Stimulated activated CD8-positive, alpha-beta memory T cell treated with anti-CD3 and anti-CD28 coated beads, Interleukin-7, amount 100 ng/mL, for 4 hours (primary cell): ENCODE measurements at places on chromosomes 7 and 10.

DNA sequence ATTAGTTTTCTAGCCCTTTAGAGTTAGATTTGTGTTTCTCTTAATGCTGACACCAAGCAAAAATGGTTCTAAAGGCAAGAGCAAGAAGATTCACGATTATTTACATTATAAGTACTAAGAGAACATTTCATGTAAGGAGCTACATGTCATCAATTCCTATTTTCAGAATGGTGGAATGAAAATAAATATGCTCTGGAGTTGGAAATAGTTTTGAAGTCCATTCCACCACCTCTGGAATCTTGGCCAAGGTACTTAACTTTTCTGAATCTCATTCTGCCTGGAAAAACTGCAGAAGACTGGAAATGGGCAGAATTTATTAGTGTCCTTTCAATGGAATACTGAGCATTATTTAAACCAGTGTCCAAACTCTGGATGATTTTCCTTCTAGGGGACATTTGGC, 125.1 kb upstream of the RAB11FIP2 start:
- no peak for DNase-seq

- DNase-seq, result no peak
Observed at GRCh38 chr7:11858622-11859302, 26.8 kb upstream of the THSD7A start.

DNA sequence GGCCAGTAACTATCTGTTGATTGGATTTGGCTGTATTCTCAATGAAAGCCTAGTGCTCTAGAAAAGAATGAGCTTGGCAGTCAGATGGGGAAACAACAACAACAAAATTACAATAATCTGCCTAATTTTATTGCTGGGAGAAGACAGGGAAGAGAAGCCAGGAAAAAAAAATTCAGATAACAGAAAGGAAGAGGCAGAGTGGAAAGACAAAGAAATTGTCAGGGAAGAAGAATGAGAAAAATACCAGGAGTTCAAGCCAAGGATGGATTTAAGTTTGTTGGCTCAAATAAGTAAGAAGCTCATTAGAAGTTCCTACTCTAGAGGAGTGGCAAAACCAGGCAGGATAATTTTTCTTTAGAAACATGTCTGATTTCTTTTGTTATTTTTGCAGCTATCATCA, 45.9 kb upstream of the PRKG1 start:
- DNase-seq, result no peak

GRCh38 chr10:61589547-61590243, 73.0 kb upstream of the CABCOCO1 start:
- DNase-seq, result no peak

GRCh38 chr7:28627896-28628295, 215.6 kb downstream of the CREB5 start:
- no peak for DNase-seq

GRCh38 chr10:84829131-84829530, 500.7 kb downstream of the CCSER2 start:
- DNase-seq, result no peak

DNA sequence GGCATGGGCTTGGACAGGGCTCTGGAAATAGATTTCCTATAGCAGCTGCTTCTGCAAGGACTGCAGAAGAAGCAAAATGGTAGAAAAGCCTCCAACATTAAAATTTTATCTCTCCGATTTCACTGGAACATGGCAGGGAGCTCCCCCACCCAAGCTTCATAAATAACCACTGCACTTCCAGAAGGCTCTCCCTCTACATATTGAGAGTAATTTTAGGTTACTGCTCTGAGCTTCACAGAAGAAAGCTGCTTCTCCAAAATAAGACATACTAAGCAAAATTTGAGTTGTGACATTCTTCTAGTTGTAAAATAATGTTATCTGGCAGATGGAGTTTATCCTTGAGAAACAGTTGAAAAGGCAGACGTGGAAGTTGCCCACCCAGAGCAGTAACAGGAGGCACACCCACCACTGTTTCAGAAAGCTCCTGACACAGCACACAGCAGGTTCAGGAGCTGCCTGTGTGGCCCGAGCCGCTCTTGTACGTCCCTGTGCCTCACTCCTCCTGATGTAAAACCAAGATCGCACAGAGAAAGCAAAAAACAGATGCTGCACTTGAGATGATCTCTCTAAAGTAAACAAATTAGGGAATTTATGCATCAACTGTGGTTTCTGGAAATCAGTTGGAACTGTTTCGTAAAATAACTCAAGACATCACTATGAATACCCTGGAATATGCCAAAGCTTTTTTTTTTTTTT, 621.0 kb downstream of the PARD3 start:
- no peak for DNase-seq

GRCh38 chr10:3195286-3195685, 22.7 kb upstream of the PITRM1 start:
- no peak for DNase-seq

DNA sequence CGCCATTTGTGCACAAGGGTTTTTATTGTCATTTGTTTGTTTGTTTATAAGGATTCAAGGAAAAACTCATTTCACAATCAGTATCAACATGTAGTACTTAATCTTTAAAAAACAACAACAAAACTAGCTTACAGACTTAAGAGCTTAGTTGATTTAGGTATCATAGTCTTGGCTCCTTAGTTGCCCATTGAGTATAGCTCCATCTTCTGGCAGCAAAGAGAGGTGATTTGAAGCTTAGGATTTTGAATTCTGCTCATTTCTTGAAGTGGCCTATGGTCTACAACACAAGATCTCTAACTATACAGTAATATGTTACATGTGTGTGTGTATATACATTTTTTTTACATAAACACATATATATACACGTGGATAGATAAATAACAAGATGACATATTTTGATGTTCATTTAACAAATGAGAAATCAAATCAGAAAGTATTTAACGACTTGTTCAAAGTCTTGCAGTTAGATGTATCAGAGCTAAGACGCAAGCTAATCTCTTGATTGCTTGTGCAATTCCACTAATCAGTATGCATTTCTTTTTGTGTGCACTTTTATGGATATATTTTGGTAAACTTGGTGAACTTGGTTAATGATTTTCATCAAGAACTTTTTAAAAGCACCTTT, 307.3 kb downstream of the CAMK1D start:
- DNase-seq, result no peak

- no peak for DNase-seq
Observed at GRCh38 chr10:9605231-9605630, 1412.4 kb upstream of the CELF2 start.

DNA sequence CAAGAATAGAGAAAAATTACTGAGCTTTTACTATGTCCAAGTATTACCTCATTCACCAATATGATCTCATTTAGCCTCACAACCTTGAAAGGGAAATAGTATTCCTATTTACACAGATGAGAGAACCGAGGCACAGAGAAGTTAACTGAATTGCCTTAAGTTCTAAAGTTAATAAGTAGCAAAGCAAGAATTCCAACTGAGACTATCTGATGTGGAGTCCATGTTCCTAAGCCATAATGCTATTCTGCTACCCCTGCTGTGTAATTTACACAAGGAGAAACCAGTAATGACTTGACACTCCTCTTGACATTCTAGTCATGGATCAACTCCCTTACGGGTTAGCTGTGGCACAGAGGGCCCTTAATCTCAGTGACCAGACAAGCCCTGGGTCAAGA, 60.7 kb downstream of the ABCB4 start:
- no peak for DNase-seq

DNA sequence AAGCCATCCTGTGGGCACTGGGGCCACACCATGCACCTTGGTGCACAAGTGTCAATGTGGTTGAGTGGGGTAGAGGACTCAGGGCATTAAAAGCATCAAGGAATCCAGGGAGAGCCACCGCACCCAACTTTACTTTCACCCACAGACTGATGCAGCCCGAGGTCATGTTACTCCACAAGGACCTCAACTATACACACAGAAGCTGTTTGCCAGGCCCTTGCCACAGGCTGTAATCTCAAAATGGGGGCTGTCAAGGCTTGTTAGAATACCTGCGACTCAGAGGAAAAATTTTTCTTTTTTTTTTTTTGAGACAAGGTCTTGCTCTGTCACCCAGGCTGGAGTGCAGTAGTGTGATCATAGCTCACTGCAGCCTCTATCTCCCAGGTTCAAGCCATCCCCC, 26.5 kb upstream of the KCTD7 start:
- DNase-seq, result no peak

- DNase-seq, result no peak
Observed at GRCh38 chr7:30232391-30232790, 52.0 kb upstream of the ZNRF2 start.

DNA sequence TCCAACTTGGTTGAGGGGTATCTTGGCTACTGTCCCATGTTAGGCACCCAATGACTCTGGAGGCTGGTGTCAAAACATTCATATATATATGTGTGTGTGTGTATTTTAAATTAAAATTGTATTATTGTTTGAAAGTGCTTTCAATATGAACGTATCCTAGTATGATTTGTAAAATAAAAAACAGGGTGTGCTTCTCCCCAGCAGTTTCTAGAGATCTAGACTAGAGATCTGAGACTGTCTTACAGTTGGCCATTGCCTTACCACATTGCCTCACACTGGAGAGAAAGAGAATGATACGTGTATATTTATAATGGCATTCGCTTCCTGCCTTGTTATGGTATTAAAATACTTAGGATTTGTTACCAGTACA, 1.2 kb downstream of the BAG3 start:
- DNase-seq, result no peak

GRCh38 chr10:51867956-51868355, 168.6 kb upstream of the CSTF2T start:
- DNase-seq, result no peak

DNA sequence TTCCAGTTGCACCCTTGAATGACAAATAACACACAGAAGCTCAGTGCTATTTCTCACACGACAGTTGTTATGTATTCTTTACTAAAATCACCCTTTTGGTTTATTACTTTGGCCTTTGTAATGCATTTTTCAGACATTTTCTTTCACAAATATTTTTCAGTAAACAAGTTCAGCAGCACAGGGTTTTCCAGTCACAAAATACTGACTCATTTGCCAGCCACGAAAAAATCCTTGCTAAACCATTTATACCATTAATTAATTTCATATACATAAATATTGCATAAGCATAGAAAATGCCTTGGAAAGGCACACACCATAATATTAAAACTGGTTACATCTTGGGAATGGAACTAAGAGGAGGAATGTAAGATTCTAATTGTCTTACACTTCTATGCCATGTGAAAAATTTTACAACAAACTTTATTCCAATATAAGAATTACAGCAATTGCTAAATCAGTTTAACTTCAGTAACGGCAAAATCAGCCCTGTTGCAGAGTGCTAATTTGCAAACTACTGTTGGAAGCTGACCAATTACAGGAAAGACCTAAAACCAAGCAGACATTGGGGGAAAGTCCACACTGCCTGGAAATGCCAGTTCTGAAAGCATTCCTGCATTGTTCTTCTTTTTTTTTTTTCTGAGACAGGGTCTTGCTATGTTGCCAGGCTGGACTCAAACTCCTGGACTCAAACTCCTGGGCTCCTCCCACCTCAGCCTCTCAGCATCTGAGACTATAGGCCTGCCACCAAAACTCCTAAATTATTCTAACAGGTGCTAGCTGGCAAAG, 31.6 kb upstream of the PBLD start:
- DNase-seq, result no peak

DNA sequence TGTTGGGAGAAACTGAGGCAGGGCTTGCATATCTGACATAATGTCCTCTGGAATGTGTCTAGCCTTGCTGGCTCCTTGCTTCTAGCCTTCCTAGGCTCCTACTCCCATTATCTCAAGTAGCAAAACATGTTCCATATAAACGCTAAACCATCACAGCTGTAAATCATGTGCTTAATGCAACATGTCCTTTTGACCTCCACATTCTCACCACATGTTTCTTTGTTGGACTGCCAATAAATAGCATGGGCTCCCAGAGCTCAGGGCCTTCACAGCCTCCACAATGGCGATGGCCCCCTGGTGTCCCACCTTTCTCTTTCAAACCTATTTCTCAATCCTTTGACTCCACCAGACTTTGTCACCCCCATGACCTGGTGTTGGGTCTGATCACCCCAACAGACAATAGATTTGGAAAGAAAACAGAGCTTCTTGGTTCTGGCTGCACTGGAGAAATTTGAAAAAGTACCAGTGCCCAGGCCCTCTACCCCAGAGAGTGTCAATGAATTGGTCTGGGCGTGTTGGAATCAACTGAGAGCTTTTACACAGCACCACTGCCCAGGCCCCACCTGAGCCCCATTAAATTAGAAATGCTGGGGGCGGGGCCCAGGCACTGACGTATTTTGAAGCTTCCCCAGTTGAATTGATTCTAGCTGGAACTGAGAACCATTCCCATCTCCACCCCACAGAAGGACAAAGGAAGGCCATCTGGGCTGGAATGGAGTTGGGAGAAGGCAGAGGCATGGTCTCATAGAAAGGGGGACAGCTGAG, 41.3 kb upstream of the GGCT start:
- no peak for DNase-seq

DNA sequence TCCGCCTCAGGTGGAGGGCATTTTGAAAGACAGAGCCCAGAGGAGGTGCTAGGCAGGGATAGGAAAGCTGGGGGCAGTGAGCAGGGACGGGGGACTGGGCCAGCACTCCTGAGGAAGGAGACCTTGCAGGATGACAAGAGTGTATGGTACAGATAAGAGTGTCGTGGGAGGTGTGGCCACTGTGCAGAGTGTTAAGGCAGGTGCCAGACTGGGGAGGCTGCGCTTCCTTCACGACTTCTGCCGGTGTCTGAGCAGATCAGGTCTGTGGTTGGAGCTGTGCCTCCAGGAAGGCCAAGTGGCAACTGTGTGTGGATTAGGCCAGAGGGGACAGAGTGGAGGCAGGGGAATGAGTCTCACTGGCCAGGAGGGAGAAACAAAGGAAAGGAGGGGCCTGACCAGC, 161.7 kb downstream of the HIBADH start:
- DNase-seq, result no peak

- DNase-seq, result no peak
Observed at GRCh38 chr10:102451105-102451969, at the start of gene C10orf95. Gene C10orf95 (minus strand): TSS chr10:102451543. CDS start chr10:102451093, 450 bp downstream.

DNA sequence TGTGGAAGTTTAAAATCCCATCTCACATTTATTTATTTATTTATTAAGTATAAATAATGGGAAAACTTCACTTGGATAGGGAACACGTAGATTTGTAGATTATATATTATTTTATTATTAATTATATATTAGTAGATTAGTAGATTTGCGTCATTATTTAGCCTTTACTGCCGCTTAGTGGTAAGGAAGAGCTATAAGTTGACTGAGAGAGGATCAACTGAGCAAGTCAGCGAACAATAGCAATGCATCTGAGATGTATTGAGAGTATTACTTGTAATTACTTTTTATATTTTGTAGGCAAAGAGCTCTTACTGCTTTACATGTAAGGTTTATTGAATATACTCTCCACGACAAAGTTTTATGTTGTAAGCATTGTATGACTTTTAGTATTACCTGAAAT, 244.5 kb upstream of the ANKRD30A start:
- no peak for DNase-seq

GRCh38 chr7:44080686-44081265, 1.6 kb downstream of the POLM start:
- no peak for DNase-seq
